ENCODE measurements at places on chromosomes 11 and 22.

DNA sequence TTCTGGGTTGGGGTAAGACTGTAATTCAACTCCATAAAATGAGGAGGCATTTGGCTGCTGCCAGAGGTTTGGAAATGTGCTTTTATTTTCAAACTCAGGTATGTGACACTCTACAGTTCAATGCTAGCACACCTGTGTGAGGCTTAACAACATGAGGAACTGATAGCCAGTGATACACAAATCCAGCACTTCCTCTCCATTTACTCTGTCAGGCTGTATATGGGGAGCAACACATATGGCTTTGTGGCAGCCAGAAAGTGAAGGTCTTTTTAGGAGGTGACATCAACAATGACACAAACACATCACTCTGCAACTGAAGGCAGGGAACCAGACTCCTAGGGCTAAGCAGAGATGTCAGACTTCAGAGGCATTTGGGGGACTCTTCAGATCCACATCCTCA is 4.6 kb upstream of the LYVE1 start:
- no peak for DNase-seq

DNA sequence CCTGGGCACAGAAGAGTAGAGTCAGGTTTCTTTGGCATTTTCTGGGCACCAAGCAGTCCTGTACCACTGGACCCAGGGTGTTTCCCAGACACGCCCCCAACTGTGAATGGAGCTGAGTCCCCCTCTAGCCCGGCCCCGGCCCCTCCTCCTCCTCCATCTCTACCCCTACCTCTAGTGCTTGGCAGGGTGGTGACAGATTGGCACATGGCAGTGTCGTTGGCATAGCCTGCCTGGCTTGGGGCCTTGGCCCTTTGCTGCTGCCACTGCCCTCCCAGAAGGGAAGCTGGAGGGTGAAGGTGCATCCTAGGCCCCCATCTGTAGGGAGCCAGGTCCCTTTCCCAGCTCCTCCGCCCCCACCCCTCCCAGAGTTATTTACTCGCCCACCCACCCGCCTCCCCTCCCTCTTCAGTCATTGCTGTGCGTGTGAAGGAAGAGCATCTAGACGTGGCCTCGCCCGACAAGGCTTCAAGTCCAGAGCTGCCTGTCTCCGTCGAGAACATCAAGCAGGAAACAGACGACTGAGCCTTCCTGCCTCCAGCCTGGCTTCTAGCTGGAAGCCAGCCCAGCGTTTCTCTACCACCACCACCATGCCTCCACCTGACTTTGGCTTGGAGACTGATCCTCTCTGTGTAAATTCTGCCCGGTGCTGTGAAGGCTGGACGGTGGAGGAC is 10.9 kb downstream of the CHADL start:
- no peak for DNase-seq

GRCh38 chr11:128532572-128533091 is 54.7 kb downstream of the ETS1 start:
- no peak for DNase-seq

DNA sequence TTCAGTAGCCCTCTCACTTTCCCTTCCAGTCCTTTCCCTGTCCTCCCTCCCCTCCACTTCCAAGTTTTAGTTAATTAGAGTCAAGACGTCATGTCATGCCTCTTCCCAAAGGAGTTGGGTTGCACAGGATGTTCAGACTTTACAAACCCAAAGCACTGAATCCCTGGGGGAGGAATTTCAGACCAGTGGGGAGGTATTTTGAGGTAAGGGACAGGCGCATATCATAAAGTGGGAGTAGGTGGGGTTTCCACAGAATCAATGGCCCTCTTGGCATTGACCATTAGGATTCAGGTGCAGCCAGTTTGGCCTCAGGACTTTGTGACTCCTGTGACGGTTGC is 733 bp upstream of the ACP2 start:
- DNase-seq, result no peak

- DNase-seq, result no peak
Measured at GRCh38 chr22:46004105-46004866, 27.3 kb upstream of the WNT7B start.

DNA sequence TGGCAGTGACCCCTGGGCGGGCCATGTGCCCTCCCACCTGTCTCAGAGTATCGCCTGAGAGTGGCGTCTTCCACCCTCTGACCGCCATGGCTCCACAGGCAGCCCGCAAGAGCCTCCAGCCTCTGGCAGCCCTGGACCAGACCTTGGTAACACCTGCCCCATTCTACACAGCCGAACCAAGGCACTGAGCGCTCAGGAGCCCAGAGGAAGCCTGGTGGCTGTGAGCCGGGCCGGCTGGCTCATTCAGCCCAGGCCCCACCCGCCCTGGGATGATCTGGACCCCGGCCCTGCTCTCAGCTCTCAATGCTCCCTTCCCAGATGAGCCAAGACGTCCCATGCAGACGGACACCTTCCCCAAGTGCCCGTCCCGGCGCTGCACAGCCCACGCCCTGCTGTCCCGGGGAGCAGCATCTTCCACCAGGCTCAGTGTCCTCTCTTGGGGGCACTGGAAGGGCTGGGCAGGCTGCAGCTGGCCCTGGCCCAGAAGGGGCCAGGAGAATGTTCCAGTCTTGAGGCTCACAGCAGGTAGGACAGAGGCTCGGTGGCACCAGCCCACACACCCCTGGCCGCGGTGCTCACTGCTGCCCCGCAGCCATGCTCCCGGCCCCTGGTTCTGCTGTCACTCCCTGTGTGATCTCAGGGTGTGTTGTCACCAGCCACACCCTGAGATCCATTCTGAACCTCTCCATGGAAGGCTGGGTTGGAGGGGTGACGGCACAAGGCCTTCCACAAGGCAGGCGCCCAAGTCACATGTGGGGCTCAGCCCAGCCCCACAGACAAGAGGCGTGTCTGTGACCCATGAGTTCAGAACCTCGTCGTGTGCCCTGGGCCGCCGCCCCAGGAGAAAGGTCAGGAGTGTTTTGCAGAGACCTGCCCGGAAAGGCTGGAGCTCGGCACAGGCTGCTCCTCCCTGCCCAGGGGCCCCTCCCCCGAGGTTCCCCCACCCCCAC is 24.2 kb upstream of the PPARA start:
- DNase-seq, result no peak

- DNase-seq, result no peak
Measured at GRCh38 chr11:122754553-122755322, 83.6 kb upstream of the CRTAM start.

GRCh38 chr11:74367881-74368280 is 30.4 kb downstream of the PGM2L1 start:
- no peak for DNase-seq

DNA sequence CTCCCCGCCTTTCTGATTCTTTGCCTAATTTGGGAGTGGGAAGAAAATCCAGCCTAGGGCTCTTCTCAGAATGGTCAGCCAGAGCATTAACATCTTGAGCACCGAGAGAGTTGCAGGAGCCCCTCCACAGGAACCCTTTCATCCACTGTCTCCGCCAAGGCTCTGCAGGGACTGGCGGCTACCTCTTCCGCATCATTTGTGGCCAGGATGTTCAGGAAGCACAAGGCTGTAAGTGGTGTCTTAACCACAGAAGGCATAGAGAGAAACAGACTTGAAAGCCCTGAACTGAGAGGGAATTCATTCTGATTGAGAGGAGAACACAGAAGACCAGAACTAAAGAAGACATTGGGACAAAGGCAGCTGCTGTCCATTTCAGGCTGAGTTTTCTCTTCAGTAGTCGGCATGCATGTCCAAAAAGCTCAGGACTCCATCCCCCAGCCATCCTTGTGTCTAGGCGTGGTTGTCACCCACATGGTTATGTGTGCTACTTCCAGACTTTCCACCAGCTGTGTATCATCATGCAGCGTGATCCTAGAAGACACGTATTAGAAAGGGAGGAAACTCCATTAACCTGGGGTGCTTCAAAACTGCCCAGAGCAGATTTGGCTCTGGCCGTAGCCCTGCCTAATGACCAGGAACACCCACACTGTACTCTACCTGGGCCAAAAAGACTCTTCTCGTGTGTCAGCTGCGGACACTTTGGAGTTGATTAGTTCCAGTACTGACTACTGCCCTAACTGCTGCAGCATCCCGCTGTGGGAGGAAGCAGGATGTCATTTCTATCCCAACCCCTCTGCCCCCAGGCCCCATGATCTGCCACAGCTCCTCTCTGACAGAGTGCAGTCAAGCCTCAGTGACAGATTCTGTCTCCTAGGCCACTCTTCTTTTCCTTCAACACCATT is 725.1 kb downstream of the NTM start:
- DNase-seq, result no peak

- no peak for DNase-seq
Measured at GRCh38 chr11:43866520-43866919, 14.1 kb upstream of the ALKBH3 start.

DNA sequence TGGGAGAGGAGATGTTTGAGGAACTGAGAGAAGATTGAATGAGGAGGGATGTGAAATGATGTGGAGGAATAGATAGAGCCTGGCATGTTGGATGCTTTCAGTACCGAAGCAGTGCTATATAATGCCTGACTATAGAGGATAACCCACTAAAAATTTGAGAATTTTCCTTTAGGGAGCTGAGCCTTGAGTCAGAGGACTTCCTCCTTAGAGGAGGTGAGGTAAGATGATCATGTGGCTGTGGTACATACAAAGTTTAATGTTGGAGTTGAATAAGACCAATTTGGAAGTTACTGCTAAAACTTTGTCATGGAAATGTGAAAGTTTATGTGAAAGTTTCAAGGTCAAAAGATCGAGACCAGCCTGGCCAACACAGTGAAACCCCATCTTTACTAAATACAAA is 66.9 kb downstream of the YAP1 start:
- no peak for DNase-seq

- no peak for DNase-seq
Measured at GRCh38 chr11:63710476-63711217, 29.3 kb downstream of the RTN3 start.

DNA sequence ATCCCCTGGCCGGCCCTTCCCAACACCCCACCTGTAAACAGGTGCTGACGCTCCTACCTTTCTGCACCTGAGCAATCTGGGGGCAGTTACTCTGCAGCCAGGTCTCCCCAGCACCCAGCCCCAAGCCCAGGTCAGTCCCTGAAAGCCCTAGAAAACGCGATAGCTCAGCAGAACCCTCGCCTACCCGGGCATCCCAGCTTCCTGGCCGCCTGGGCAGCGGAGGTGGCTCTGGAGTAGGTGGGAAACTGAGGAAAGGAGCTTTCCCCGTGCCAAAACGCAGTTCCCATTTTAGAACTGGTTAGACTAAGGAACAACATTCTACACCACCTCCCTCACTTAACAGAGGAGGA is 445 bp downstream of the SYTL2 start:
- DNase-seq, result no peak

- no peak for DNase-seq
Measured at GRCh38 chr11:2409611-2410468, 9.3 kb downstream of the TSSC4 start.

- DNase-seq, result no peak
Measured at GRCh38 chr11:284105-285020, 4.6 kb upstream of the PGGHG start.

DNA sequence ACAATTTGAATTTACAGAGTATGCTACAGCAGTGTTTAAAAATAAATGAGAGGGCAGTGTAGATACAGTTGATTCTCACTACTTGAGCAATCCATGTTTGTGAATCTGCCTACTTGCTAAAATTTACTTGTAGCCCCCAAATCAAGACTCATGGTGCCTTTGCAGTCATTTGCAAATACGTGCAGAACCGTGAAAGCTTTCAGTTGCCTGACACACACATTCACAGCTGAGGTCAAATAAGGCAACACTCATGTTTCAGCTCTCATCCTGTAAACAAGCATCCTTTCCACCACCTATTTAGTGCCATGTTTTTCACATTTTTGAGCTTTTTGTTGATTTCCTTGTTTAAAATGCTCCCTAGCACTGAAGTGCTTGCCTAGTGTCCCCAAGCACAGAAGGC is 32.5 kb upstream of the RASL10A start:
- no peak for DNase-seq

DNA sequence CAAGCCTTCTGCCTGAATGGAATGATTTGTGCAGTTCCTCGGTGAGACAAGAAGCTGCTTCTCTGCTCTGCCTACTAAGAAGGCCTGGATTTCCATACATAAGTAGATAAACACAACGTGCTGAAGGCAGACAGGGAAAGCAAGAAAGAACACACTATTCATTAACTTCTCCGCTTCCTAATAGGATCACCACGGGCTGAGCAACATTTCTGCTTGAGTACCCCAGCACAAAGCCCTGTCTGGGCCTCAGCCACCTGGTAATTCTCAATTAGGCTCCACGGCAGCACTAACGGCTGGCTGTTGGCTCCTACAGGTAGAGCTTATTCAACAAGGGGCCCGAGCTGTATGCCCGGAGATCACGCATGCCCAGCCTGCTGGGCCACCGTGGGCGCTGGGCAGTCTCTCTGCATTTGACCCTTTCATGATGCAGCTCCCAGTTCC is 1156.6 kb downstream of the TBC1D22A start:
- DNase-seq, result no peak

DNA sequence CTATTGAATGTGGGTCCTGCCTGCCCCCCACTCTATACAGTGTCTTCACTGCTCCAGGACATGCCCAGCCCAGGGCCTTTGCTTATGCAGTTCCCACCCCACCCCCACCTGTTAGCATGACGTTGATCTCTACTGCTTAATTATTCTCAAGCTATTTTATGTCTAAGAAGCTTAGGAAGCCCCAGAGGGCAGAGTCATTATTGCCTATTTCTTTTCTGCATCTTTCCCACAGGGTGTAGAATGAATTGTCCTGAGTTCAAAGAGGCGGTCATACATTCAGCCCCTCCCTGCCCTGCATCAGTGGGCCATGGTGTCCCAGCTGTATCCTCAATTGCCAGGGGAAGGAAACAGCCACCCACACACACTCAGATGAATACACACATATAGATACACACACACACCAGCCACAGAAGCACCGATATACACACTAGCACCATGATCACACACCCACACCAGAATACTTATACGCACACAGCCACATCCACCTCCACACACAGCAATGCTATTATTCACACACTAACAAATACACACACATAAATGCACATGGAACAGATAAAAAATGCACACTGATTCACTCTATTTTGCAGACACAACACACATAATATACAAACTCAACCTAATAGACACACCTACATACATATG is 1.5 kb downstream of the PDE2A start:
- no peak for DNase-seq

DNA sequence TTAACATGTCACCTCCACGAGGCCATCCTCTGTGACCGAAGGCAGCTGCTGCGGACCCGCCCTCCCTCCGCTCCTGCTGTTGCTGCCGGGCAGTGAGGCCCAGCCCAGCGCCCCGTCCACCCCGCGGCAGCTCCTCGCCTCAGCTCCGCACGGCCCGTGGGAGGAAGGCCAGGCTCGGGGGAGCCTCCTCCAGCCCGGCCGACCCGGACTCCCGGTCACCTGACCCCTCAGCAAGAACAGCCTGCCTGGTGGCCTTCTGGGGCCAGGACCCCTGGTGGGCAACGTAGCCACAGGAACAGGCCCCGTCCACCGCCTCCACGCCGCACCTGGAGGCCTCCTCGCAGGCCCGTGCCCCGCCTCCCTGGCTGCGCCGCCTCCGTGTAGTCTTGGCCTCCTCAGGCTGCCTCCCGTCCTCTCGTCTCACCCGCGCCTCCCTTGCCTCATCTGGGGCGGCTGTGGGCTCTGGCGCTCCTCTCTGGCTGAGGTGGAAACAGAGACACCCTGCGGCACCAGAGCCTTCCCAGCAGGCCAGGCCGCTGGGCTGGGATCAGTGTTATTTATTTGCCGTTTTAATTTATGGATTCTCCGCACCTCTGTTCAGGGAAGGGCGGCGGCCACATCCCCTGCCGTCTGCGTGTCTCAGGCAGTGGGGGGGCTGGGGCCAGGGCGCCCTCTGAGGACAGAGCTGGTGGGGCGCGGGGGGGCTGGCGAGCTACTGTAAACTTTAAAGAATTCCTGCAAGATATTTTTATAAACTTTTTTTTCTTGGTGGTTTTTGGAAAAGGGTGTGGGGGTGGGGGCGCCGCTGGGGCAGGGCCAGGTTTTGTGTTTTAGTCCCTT is 25.4 kb downstream of the MOB2 start:
- no peak for DNase-seq
